ENCODE measurements at places on chromosomes 3 and 15. TPM values are rescaled to one million over a fixed set of nuclear protein-coding genes. Genes with fewer than 3 reads are reported as not detected.

DNA sequence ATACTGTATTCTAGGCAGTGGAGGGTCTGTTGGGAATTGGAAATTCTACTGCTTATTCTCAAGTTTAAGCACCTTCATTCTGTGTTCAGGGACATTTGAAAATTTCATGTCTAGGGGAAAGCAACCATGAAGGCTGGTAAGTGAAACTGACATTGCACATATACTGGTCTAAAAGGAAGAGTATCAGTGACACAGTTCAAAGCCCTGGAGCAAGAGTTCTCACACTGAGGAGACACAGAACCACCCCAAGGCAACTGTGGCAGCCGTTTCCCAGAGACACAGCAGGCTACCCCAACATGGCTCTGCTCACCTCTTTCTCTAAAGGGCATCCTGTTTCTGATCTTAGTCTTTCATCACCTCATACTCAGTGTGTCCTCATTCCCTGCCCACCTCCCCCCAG lies 67.5 kb downstream of the KCNMB2 start:
- no peaks in the 10 kb centered on the region for H3K4me1 ChIP-seq
- no peak overlapping the region for H3K4me3 ChIP-seq
- no peak overlapping the region for H3K27ac ChIP-seq

GRCh38 chr3:149095487-149095886 lies 9.2 kb upstream of the HLTF start:
- no peaks in the 10 kb centered on the region for H3K36me3 ChIP-seq
- no peak overlapping the region for H3K27ac ChIP-seq
- no peaks in the 10 kb centered on the region for H3K4me1 ChIP-seq

DNA sequence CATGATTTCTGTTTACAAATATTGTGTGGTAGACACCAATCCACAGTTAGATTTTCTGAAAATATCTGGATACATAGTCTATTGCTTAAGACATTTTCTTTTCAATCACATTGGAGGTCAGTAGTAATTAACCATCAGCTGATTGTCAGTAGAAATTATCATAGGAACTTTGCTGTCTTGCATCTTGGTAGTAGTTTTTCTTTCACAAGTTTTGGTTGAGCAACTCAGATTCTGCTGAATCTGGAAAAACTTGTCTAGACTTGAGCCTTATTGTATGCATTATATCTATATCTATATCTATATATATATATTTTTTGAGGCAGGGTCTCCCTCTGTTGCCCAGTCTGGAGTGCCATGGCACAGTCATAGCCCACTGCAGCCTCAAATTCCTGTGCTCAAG lies 4.0 kb downstream of the RAB11A start:
- peaks cover 27% of the 10 kb centered on the region for H3K4me1 ChIP-seq
- DNase-seq = no peak
- H3K27ac ChIP-seq = no peak overlapping the region
- H3K4me3 ChIP-seq = no peak overlapping the region
- no peaks in the 10 kb centered on the region for H3K27me3 ChIP-seq

SGO1 gene
- total RNA-seq = not detected

ARNT2 gene
- 22.9 TPM for total RNA-seq

CIAO2A gene
- 16.9 TPM for total RNA-seq

RBP2 gene
- not detected for total RNA-seq

SLC24A5 gene
- total RNA-seq = not detected

DNA sequence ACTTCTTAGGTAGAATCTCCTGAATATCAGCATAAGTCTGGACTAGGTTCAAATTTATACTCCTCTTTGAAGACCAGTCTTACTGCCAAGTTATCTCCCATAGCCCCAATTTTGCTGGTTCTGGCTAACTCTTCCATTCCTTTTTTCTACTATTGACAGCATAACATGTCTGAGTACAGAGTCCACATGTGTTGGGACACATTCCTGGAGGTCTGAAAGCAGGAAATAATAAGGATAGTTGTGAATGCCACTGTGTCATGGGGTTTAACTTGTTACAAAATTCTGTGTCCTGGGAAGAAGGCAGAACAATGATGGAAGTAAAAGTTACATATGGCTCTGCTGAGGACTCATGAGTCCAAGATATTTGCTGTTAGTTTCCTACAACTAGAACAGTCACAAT lies 57.4 kb upstream of the ZBTB20 start:
- H3K36me3 ChIP-seq = no peaks in the 10 kb centered on the region
- H3K4me3 ChIP-seq = no peak overlapping the region
- H3K27ac ChIP-seq = no peak overlapping the region
- no peaks in the 10 kb centered on the region for H3K4me1 ChIP-seq
- DNase-seq = no peak
- no peaks in the 10 kb centered on the region for H3K27me3 ChIP-seq

DNA sequence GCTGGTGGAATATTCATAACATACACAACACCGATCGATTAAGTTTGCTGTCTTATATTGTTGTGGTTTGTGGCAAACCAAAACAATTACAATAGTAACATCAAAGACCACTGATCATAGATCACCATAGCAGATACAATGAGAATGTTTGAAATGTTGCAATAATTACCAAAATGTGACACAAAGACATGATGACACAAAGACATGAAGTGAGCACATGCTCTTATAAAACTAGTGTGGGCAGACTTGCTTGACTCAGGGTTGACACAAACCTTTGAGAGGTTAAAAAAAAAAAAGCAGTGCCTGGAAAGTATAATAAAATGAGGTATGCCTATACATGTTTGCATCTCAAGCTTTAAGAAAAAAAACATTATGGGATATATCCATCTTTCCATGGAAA lies 130.3 kb downstream of the NR1I2 start:
- no peak overlapping the region for H3K4me3 ChIP-seq
- H3K27me3 ChIP-seq = no peaks in the 10 kb centered on the region
- H3K4me1 ChIP-seq = no peaks in the 10 kb centered on the region
- peaks cover 4% of the 10 kb centered on the region for H3K36me3 ChIP-seq
- DNase-seq = no peak

DNA sequence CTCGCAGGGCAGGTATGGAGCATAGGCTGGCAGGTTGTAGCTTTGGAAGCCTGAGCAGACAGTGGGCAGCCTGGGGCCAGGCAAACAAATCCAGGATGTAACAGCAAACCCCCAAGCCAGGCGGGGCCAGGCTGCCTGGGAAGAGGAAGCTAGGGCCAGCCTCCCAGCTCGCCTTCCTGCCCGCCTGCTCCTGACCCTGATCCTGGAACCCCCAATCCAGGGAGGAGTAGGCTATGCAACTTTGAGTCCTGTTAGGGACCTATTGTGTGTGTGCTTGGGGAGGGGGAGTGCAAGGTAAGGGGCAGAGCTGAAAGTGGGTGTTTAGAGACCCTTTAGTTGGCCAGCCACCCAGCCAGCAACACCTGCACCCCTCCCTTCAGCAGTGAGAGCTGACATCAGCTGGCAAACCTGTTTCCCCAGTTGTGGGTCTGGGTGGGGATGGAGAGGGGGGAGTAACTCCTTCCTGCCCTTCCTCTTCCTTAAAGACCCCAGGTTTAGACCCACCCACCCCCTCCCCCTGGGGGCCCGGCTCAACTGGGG lies 2.5 kb downstream of the NBEAL2 start:
- H3K27me3 ChIP-seq = no peaks in the 10 kb centered on the region
- peaks cover 32% of the 10 kb centered on the region for H3K4me1 ChIP-seq
- H3K36me3 ChIP-seq = no peaks in the 10 kb centered on the region
- H3K27ac ChIP-seq = peak overlapping the region; percentile 11
- DNase-seq = no peak
- peak overlapping the region; percentile 17 for H3K4me3 ChIP-seq

- H3K36me3 ChIP-seq = no peaks in the 10 kb centered on the region
- H3K27me3 ChIP-seq = no peaks in the 10 kb centered on the region
- H3K4me1 ChIP-seq = no peaks in the 10 kb centered on the region
- H3K27ac ChIP-seq = no peak overlapping the region
- H3K4me3 ChIP-seq = no peak overlapping the region
Observed at GRCh38 chr3:39801216-39801615, 8.2 kb upstream of the MYRIP start.

PLSCR5 gene
- not detected for total RNA-seq

DNA sequence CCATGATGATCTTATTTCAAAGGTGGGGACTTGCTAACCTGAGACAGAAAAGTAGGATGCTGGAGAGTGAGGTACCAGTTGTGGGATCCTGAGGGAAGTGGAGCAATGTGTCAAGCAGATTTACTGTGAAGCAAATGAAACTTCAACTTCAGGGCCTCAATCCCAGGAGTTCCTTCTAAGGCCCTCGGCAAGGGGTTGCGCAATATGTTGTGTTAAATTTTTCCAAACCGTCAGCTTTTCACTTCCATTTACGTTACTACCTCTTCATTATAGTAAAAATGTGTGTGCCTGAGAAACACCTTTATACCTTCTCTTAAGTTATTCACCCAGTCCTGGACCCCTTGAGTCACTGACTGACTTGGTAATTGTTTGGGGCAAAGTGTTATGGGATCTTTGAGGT lies 42.5 kb upstream of the KCNH8 start:
- no peaks in the 10 kb centered on the region for H3K36me3 ChIP-seq
- no peaks in the 10 kb centered on the region for H3K27me3 ChIP-seq
- no peak for DNase-seq
- no peak overlapping the region for H3K27ac ChIP-seq
- no peak overlapping the region for H3K4me3 ChIP-seq

SLC9C1 gene
- not detected for total RNA-seq

SEMA7A gene
- 4.9 TPM for total RNA-seq

GRCh38 chr3:26271848-26272247 lies 350.7 kb upstream of the LRRC3B start:
- no peak overlapping the region for H3K4me3 ChIP-seq
- no peak for DNase-seq
- H3K27ac ChIP-seq = no peak overlapping the region

DNA sequence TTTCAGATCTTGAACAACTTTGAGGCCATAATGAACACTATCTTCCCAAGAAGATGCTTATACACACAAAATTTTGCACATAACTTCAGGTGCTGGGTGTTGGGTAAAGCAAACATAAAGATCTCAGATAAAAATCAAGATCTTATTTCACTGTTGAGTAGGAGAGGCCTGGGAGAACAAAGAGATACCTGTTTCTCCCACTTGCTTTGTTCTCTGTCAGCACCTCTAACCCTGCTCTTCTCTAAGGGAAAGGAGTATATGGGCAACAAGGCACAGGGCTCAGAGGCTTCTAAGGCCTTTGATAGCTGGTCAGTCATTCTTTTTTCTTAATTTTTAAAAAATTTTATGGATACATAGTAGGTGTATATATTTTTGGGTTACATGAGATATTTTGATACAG lies 3.6 kb upstream of the GK5 start:
- no peaks in the 10 kb centered on the region for H3K4me1 ChIP-seq
- H3K27me3 ChIP-seq = no peaks in the 10 kb centered on the region
- H3K36me3 ChIP-seq = no peaks in the 10 kb centered on the region
- no peak overlapping the region for H3K4me3 ChIP-seq

DNA sequence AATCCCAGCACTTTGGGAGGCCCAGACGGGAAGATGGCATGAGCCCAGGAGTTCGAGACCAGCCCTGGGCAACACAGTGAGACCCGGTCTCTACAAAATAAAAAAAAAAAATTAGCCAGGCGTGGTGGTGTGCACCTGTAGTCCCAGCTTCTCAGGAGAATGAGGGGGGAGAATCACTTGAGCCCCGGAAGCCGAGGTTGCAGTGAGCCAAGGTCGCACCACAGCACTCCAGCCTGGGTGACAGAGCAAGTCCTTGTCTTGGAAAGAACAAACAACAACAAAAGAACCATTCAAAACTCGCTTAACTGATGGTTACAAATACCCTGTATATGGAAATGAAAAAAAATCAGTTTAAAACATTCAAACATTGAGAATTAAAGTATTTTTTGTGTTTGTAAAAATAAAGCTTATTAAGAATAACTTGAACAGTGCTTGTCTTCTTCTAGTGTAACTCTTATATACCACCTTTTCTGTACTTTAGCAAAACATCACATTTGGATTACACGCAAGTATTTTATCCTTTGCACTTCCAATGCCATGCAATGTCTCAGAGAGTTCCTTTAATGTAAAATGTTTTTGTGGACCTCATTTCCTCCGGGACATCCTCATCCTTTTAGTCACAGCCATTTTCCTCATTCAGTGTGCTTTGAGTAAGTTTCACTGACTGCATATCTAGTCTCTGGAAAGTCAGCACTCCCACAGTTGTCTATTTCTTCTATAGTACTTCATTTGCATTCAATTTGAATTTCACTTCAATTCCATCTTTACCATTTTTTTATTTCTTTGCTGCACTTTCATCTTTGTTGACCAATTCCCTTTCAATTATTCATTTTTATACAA lies 113.0 kb upstream of the GOLGA8J start:
- DNase-seq = no peak
- no peaks in the 10 kb centered on the region for H3K4me1 ChIP-seq
- no peak overlapping the region for H3K4me3 ChIP-seq

- no peaks in the 10 kb centered on the region for H3K27me3 ChIP-seq
- DNase-seq = no peak
- no peak overlapping the region for H3K4me3 ChIP-seq
- no peaks in the 10 kb centered on the region for H3K4me1 ChIP-seq
- H3K36me3 ChIP-seq = no peaks in the 10 kb centered on the region
- no peak overlapping the region for H3K27ac ChIP-seq
Observed at GRCh38 chr3:155595371-155595770, 149.5 kb downstream of the PLCH1 start.

DNA sequence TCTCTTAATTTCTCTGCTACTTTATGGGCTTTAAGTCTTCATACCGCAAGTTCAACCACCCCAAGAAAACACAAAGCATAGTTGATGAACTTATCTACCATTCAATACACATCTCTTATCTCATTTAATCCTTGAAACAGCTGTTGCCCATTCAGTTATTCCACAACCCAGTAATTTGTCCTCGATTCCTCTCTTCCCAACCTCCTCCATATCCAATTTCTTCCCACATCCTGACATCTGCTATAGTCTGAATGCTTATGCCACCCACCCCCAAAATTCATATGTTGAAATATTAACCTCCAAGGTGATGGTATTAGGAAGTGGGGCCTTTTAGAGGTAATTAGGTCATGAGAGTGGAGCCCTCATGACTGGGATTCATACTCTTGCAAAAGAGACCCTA lies 345.4 kb downstream of the ERC2 start:
- DNase-seq = no peak
- no peaks in the 10 kb centered on the region for H3K27me3 ChIP-seq
- H3K27ac ChIP-seq = no peak overlapping the region
- H3K4me3 ChIP-seq = no peak overlapping the region

- H3K36me3 ChIP-seq = no peaks in the 10 kb centered on the region
- H3K4me3 ChIP-seq = no peak overlapping the region
- no peaks in the 10 kb centered on the region for H3K4me1 ChIP-seq
- no peaks in the 10 kb centered on the region for H3K27me3 ChIP-seq
- H3K27ac ChIP-seq = no peak overlapping the region
- DNase-seq = no peak
Observed at GRCh38 chr3:185200639-185201038, 47.8 kb upstream of the C3orf70 start.

DNA sequence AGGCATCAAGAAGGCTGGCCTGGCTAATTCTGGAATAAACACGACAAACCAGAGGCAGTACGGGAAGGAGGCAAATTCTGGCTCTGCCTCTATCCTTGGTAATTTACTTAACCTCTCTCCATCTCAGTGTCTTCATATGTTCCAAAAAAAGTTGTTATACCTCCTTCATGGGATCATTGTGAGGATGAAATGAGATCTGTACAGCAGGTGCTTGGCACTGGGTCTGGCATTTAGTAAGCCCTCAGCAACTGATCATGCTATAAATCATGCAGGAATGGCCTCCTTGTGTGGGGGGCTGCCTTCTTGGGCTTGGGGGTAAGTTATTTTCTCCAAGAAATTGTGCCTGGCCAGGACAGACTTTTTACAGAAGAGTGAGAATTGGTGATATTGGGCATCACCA lies 38.3 kb upstream of the TRA2B start:
- no peak overlapping the region for H3K4me3 ChIP-seq
- no peak overlapping the region for H3K27ac ChIP-seq
- DNase-seq = no peak
- no peaks in the 10 kb centered on the region for H3K27me3 ChIP-seq
- no peaks in the 10 kb centered on the region for H3K36me3 ChIP-seq
- peaks cover 4% of the 10 kb centered on the region for H3K4me1 ChIP-seq

NEK11 gene
- total RNA-seq = 10.3 TPM

ONECUT1 gene
- total RNA-seq = not detected

LRRK1 gene
- 17.2 TPM for total RNA-seq

CHDH gene
- 8.4 TPM for total RNA-seq

Measured in thoracic aorta (tissue), 2 donors.